ENCODE measurements at places on chromosomes 1 and 21. TPM values are rescaled to one million over a fixed set of nuclear protein-coding genes. Genes with fewer than 3 reads are reported as not detected.

Gene MATN1
- total RNA-seq: 0.15 TPM

Gene MCOLN3
- 3.7 TPM for total RNA-seq

Gene MLLT11
- 18.8 TPM for total RNA-seq

Gene MYOG
- not detected for total RNA-seq

Gene PROX1
- 0.12 TPM for total RNA-seq

Gene SPRR3
- not detected for total RNA-seq

Gene LCE2B
- not detected for total RNA-seq

Gene KCNJ15
- total RNA-seq: 0.09 TPM

Gene CLCNKA
- total RNA-seq: not detected

Gene POMGNT1
- 47.4 TPM for total RNA-seq

Gene KCND3
- total RNA-seq: 0.05 TPM

Gene KRTCAP2
- 243 TPM for total RNA-seq

Gene ZNF648
- total RNA-seq: not detected

Gene TEX38
- total RNA-seq: not detected

Gene KRTAP21-3
- not detected for total RNA-seq

Gene FHAD1
- total RNA-seq: 0.44 TPM

Gene CCDC30
- 0.59 TPM for total RNA-seq

Gene KANK4
- 0.65 TPM for total RNA-seq

Gene TMEM81
- 2.5 TPM for total RNA-seq

Gene NPPA
- total RNA-seq: not detected

Gene CELA2A
- 0.13 TPM for total RNA-seq

Gene ARHGAP30
- 0.14 TPM for total RNA-seq

Gene DSTYK
- total RNA-seq: 9.2 TPM

Gene FMOD
- not detected for total RNA-seq

Gene ARL8A
- total RNA-seq: 42.3 TPM

Gene SORT1
- 3.1 TPM for total RNA-seq

Gene SLC6A9
- 14.5 TPM for total RNA-seq

Gene C1orf115
- total RNA-seq: 5.4 TPM

Gene PODN
- not detected for total RNA-seq

Gene OR2L13
- total RNA-seq: not detected

Gene ADGRL2
- total RNA-seq: 11.2 TPM

Gene GNG12
- 66.0 TPM for total RNA-seq

Gene PPOX
- 16.2 TPM for total RNA-seq

Gene EPS15
- total RNA-seq: 12.2 TPM

Gene ASAP3
- total RNA-seq: 4.0 TPM

Gene MAP3K21
- total RNA-seq: 11.8 TPM

Gene HENMT1
- total RNA-seq: 5.2 TPM

Gene CFHR1
- total RNA-seq: 0.20 TPM

Gene ERICH3
- not detected for total RNA-seq

Data from A549 treated with CORT108297 at 1 μM for 4 hours (cell line).